Motor neuron (in vitro differentiated cells): ENCODE measurements at places on chromosomes 5 and 9. TPM values are rescaled to one million over a fixed set of nuclear protein-coding genes. Genes with fewer than 3 reads are reported as not detected.

DNA sequence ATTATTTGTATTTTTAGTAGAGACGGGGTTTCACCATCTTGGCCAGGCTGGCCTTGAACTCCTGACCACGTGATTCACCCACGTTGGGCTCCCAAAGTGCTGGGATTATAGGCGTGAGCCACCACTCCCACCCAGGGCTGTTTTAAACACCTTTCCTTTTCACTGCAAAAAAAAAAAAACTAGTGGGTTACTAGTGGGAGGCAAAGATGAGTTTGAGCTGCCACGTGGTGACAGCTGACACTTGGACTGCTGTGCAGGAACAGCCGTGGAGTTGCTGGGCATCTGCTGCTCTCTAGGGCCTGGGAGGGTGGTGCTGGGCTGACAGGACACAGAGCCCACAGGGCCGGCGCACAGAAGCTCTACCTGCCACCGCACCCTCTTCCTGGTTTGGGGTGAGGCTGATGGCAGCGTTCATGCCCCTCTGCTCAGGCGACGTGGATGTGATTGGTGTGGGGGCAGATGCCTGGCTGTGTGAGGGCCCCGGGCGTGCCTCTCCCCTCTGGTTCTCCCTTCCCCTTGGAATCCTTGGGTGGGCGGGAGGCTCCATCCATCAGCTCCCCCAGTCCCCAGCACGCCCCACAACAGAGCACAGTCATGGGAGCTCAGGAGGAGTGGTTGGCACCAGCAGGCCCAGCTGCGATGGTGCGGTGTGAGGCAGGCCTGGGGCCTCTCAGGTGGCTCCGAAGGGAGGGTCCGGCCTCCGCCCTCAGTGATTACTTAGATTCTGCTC, 16.9 kb downstream of the RABL6 start:
- ATAC-seq, result no peak

DNA sequence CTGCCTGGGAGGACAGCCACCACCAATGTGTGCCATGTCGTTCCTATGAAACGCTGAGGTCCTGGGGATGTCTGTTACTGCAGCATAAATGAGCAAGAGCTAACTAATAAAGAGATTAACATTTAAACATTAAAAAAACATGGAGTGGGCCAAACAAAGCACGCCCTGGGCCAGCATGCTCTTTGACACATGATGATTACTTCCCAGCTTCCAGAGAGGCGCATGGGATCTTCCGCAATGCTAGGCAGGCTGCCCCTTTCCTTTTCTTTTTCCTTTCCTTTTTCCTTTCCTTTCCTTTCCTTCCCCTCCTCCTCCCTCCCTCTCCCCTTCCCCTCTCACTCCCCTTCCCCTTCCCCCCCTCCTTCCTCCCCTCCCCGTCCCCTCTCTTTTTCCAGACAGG, 10.6 kb upstream of the TENT4A start:
- no peak for ATAC-seq

DNA sequence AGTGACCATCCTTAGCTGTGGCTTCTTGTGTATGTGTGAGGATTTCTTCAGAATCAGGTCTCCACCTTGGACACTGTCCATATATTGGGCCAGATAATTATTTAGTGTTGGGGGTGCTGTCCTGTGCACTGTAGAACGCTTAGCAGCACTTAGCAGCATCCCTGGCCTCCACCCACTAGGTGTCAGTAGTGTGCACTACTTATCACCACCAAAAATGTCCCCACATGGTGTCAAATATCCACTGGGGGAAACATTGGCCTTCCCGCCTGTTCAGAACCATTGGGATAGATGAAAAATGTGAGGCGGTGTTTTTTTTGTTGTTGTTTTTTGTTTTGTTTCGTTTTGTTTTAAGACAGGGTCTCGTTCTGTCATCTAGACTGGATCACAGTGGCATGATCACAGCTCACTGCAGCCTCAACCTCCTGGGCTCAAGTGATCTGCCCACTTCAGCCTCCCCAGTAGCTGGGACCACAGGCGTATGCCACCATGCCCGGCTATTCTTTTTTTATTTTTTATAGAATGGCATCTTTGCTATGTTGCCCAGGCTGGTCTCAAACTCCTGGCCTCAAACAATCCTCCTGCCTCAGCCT, 67.7 kb downstream of the TENT4A start:
- no peak for ATAC-seq

DNA sequence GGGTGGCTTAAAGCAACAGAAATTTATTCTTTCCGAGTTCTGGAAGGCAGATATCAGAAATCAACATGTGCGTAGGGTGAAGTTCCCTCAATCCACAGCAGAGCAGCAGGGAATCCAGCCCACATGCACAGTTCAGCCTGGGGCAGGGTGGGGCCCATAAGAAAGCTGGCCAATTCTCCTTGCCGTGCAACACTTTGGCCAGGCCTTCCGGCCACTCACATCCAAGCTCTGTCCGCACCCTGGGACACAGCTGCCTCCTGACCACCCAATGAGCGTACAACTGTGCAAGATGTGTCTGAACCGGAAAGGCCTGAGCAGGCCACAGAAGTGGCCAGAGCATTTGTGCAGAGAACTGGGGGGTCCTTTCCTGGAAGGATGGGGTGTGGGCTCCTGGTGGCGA, 274.9 kb downstream of the GADD45G start:
- ATAC-seq, result no peak

DNA sequence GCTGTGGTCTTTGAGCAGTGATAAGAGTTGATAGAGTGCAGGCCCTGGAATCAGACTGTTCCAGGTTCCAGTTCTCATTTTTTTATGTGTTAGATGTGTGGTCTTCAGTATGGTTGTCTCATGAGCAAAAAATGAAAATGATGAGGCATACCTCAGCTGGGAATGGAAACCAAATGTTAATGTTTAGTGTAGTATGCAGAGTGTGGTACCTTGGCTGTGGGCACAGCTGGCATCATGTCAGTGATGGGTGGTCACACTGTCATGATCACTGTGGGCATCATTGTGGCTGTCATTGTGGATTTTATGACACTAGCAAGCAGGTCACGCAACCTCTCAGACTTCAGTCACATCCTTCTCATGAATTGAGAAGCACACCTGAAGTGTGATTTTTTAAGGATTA, 6.4 kb downstream of the ABLIM3 start:
- ATAC-seq, result no peak

DNA sequence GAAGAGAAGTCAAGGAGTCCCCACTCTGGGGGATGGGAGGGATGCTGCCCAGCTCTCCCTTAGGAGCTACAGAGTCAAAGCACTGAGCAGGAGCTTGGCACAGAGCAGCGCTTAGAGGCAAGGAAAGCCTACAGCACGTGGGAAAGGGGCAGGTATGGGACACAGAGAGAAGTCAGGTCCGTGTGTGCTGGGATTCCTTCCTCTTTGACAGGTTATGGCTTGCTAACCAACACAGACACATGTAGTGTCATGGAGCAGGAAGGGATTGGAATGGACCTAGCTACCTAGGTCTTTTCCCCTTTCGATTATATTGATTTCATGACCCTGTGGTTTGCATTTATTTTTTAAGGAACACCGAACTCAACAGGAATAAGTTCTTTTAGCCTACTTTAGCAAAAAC, 208.5 kb upstream of the TUT7 start:
- ATAC-seq, result no peak

DNA sequence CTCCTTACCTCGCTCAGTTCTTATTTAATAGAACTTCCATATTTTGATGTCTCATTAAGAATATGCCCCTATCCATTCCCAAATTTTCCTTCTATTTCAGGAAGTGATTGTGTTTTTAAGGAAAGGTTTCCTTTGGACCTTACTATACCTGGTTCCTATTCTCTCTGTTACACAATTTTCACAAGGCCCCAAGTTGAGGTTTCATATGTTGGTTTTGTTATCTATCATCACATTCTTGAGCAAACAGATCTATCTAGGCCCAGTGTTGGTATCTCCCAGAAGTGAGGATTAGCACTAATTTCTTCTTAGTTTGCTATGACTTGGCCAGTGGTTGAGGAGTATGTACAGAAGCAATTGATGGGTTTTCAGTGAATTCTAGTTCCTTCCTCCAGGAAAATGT, 41.5 kb downstream of the ALG2 start:
- no peak for ATAC-seq

DNA sequence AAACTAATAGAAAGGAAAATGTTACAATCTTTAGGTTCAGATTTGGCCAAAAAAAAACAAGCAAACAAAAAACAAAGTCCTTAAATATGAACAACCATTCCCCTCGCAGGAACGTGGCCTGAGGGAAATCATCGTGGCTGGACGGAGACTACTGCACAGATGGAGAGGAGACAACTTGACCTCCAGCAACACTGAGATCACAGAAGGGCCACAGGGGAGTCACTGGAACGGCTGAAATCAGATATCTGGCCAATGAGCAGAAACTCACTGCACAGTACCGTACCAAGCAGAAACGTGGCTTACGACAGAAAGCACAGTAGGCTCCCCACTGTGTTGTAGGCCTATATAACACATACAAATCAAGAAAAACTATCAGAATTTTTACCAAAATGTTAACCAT, 27.7 kb downstream of the CAMSAP1 start:
- ATAC-seq, result no peak

GRCh38 chr5:31232273-31232888, 38.9 kb downstream of the CDH6 start:
- ATAC-seq, result peak; percentile 80

- no peak for ATAC-seq
These were observed 393.7 kb downstream of the CDK5RAP2 start for GRCh38 chr9:120186276-120186675.

DNA sequence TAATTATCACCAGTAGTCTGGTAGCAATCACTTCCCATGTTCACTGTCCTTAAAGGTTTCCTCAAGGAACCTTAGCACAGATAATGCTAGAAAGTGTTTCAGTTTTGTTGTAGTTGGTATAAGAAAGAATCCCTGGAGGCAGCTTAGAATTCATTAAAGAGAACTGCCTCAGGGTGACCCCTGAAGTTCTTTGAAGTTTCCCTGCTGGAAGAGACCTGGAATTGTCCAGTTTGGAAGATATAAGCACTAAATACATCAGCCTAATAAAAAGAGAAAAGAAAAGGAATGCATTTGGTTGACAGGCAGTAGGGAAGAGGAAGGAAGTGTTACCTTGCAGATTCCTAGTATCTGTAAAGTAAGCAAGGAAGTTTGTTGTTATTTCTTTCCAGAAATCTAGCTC, 999.6 kb upstream of the DMAC1 start:
- no peak for ATAC-seq

DNA sequence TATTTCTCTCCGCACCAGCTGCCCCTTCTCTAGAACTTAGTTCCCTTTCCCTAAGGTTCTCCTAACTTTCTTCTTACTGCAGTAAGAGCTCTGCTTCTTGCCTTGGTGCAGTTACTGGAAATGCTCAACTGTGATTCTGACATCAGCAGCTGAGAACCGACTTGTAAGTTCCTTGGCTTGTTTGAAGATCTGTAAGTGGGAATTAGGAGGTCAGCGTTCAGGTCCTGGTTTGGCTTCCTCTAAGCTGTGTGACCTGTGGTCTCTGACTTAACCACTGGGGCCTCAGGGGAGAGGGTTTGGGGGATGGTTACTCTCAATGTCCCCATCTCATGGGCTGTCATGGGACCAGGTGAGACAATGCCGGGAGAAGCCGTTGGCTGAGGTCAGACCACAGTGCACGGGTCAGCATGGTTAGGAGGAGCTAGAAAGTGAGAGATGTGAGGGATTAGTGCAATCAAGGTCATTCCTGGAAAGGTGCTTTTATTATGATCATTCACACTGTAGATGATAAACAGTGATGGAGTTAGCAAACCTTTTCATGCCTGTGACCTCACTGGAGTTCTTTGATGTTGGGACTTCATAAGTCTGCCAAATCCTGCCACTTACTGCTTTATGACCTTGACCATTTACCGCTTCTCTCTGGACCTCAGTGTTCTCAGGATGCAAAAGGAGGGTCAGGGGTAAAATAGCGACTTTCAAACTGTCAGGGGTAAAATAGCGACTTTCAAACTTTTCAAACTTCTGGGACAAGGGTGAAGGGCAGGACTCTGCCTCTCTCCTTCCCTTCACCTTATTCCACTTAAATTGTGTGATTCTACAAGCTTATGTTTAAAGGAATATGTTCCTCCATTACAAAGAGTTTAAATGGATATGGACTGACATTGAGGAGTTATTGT, 7.3 kb downstream of the PAPPA start:
- no peak for ATAC-seq

GRCh38 chr5:116374434-116374852, 200.2 kb downstream of the SEMA6A start:
- no peak for ATAC-seq

- peak; percentile 89 for ATAC-seq
These were observed at the start of gene SGCD for GRCh38 chr5:156326718-156327259. Gene SGCD, plus strand, starts transcription at chr5:156327164.

GRCh38 chr5:152051499-152052454, 127.1 kb upstream of the GLRA1 start:
- ATAC-seq, result peak; percentile 29

INSL6 gene
- total RNA-seq, result 1.00 and 1.3 TPM in 2 replicates

GRK6 gene
- 14.5 and 20.1 TPM in 2 replicates for total RNA-seq

OR13C2 gene
- total RNA-seq, result not detected in 2 replicates

TUSC1 gene
- total RNA-seq, result 6.7 and 13.7 TPM in 2 replicates

COL23A1 gene
- total RNA-seq, result 0.10 and 0.22 TPM in 2 replicates

IFNA2 gene
- not detected in 2 replicates for total RNA-seq

SLC1A1 gene
- total RNA-seq, result 12.7 and 13.4 TPM in 2 replicates

SPINK4 gene
- total RNA-seq, result not detected in 2 replicates
